Hippocampal formation (tissue), 2 donors: ENCODE measurements at places on chromosomes 6 and 20.

DNA sequence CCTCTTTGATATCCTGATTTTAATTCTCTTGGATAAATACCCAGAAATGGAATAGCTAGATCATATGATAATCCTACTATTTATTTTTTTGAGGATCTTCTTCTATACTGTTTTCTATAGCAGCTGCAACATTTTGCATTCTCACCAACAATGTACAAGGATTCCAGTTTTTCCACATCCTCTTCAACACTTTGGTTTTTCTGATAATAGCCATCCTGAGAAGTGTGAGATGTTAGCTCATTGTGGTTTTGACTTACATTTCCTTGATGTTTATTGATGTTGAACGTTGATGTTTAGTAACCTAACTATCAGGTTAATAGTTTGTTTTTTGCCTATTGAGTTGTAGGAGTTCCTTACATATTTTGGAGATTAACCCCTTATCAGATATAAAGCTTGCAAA lies 217.3 kb downstream of the LRFN2 start:
- DNase-seq, result no peak

GRCh38 chr6:169968541-169969270 lies 217.3 kb downstream of the ERMARD start:
- no peak for DNase-seq

- no peak for DNase-seq
Measured at GRCh38 chr6:166365221-166365620, 17.5 kb downstream of the MPC1 start.

DNA sequence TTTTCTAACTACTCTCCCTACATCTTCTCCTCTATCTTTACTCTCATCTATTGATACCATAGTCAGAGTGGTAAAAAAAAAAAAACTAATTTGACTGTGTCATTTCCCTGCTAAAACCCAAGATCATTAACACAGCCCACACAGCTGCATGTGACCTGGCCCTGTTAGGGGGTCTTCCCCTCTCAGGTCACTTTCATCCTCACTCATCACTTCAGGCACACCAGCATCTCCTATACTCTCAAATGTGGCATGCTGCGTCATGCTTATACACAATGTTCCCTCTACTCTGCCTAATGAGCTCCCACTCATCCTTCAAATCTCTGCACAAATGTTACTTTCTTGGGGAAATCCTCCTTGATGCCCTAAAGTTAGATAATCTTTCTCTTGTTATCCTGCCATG lies 86.8 kb downstream of the CDK19 start:
- no peak for DNase-seq

DNA sequence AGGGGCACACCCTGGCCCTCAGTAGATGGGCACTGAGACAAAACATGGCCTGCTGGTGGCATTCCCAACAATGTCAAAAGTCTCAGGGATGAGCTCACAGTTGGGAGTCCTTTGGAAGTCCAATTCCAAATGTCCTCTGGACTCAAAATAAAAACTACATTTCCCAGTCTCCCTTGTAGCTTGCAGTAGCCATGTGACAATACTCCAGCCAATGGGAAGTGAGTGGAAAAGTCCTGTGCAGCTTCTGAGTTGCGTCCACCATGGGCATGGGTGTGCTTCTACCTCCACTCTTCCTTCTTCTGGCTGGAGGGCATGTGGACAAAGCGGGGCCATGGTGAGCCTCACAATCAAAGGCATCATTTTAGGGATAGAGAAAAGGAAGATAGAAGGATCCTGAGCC lies 5.8 kb upstream of the ADAM33 start:
- peak; percentile 7 for DNase-seq

- DNase-seq, result no peak
Measured at GRCh38 chr6:3423439-3424184, 33.2 kb downstream of the SLC22A23 start.

DNA sequence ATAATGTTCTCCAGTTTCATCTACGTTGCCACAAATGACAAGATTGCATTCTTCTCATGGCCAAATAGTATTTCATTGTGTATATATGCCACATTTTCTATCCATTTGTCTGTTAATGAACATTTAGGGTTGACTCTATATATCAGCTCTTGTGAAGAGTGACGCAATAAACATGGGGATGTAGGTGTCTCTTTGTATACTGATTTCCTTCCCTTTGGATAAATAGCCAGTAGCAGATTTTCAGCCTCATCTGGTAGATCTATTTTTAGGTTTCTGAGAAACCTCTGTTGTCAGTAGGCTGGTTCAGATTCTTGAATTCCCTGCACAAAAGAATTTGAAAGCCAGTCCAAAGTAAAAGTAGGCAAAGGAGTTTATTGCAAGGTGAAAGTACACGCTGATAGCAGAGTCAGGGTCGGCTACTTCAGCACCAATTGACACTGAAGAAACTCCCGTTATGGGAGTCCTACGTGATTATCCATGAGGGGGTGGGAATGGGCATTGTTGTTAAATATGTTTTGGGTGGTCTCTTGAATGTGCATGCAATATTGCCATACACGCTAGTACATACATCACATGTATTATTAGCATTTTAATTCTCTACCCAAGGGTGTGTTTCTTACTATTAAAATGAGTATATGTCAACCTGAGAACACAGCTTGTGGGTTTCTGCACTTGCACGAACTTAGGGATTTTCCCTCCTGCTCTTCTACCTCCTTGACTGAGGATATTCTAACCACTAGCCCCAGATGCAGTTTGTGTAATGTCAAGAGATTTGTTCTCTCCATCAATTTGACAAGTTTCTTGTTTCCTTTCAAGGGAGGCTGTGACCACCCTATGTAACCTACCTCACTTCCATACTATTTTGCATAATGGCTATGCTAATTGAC lies 14.4 kb upstream of the SLC17A2 start:
- DNase-seq, result no peak

DNA sequence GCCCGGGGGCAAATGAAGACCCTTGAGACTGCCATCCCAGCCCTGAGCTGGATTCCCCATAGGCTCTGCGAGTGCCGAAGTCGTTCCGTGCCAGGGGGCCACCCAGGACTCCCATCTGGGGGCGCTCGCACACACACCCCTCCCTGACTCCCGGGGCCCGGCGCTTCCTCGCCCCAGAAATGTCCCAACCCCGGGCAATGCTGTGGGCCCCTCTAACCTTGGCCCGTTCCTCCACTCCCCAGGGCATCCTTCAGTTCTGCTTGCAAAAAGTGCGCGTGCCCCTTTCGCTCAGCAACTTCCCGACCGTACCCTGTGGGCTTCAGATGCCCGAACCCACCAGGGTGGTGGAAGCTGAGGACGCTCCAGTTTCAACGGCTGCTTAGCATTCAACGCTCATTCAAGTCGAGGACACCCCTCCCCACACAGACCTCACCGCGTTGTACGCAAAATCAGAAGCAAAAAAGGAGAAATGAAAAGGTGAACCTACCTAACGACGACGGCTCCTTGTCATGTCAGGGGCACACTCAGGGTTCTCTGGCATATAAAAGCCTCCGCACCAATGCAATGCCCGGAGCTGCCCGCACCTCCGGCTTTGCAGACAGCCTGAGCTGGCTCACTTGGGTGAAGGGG lies 25.3 kb downstream of the RIPOR2 start:
- DNase-seq, result no peak

DNA sequence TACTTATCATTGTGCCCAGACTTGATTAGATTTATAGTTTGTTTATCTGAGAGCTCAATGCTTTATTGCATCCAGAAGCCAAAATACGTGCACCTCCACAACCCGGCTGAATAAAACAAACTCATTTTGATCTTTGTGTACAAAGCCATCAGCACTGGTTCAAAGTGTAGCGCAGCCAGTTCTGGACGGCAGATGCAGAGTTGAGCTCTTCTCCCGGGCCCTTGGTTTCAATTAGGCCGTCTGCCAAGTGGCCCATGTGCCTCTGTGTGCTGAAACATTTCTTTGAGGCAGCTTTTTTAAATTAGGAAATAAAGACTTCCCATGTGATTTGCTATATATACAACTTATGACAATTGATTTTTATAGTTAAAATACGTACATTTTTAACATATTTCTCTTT lies 96.2 kb upstream of the RSPO3 start:
- no peak for DNase-seq

DNA sequence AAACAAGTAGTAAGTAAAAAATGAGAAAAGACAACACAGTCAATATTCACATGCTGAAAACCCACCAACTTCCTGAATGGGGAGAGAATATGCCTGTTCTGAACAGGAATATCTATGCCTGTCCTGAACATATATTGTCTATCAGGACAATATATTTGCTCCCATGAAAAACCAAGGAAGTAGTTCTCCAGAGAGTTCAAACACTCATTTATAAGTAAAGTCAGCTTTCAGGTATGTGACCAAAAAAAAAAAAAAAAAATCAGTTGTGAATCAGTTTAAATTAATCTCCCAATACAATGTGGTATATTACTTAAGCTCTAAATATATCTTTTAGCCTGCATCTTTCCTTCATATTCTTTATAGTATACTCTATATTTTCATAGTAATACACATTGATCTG lies 119.5 kb downstream of the MYB start:
- DNase-seq, result no peak

DNA sequence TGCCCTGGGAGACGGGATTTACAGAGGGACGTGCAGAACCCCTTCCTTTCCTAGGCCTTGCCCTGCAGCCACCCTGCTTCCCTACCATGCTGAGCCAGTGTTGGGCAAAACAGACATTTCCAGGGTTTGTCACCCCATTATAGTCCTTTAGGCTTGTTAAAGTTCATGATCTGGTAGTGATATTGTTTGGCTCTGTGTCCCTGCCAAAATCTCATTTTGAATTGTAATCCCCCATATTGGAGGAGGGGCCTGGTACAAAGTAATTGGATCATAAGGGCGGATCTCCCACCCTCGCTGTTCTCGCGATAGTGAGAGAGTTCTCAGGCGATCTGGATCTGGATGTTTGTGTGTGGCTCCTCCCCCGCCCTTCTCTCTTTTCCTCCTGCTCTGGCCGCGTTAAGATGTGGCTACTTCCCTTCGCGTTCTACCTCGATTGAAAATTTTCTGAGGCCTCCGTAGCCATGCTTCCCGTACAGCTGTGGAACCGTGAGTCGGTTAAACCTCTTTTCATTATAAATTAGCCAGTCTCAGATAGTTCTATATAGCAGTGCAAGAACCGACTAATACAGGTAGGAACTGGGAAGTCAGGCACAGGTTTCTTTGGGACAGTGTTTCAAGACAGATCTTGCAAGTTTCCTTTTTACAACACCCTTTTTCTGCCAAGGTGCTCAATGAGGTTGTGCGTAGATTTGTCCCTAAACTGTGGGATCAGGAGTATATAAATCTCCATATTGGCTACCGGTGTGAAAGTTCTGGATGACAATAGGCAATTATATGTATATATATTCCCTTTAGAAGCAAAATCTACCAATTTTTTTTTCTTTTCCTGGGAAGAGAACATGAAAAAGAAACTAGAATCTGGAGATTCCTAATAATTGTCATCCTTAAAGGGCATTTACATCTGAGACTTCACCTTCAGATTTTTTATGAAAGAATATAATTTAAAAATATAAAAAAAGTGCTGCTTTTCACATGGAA lies 152.1 kb downstream of the SAMD5 start:
- DNase-seq, result no peak

DNA sequence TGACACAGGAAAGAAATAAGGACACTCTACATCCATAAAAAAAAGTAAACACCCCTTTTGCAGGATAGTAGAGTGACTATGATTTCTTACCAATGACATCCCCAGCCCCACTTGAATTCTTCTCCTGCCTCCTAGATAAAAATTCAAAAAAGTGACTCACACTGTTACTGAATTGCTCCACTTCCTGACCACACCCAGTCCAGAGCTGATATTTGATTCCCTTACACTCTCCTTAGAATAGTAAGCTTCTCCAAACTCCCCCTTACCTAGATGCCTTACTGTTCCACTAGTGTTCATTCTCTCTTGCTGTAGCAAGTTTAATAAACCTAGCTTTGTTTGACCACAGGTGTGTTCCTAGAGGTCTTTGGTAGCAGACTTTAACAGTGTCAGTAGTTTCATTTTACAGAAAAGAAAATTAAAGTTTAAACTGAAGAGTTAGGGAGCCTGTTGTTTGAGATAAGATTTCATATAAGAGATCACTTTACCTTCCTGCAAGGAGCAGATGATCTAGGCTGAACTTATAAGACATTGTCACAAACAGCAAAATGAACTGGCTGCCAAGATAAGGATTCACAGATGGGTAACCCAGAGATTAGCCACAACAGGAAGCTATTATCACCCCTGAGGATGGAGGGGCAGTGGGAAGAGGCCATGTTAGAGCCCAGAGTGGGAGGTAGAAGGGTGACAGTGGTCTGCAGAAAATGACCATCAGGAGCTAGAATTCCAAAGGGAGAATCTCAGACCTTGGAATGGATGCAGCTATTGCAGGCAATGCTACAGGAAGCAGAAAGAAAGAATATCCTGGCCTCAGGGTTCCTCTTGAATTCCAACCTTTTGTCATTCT lies 28.4 kb upstream of the BTN3A2 start:
- no peak for DNase-seq

- no peak for DNase-seq
Measured at GRCh38 chr20:54711071-54711470, 235.7 kb downstream of the DOK5 start.

DNA sequence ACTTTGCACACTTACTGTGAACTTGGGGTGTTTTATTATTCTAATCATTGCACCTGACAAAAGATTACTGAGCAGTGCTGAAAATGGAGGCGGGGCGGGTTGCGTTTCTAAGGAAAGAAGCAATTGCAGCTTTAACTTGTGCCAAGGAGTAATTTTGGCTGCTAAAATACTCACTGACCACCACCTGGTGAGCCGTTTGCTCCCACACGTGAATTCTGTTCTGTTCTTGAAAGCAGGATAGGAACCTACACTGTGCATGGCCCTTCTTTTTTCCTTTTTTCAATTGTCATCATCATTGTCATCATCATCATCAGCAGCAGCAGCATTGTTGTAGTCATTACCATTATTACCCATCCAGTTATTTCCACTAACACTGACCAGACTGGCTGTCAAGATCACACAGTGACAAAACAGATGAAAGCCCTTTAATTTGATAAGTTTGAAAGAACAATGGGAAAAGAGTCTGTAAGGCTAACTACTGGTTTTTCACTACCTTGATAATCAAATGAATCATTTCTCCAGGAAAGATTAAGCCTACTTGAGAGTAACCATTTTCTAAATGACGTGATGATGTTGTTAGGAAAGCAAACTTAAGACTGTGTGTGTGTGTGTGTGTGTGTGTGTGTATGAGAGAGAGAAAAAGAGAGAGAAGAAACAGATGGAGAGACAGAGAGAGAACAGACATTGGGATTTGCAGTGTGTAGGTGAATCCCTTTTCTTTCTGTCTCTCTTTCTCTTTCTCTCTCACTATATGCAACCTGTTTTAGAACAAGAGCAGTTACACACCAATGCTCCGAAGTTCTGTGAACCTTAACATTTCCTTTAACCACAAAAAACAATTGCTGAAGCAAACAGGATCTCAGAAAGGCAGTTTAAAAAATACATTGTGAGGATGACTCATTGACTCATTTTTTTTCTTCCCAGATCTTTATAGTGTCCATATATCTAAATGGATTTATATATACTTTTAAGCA lies 3.8 kb downstream of the RIPOR2 start:
- DNase-seq, result no peak

DNA sequence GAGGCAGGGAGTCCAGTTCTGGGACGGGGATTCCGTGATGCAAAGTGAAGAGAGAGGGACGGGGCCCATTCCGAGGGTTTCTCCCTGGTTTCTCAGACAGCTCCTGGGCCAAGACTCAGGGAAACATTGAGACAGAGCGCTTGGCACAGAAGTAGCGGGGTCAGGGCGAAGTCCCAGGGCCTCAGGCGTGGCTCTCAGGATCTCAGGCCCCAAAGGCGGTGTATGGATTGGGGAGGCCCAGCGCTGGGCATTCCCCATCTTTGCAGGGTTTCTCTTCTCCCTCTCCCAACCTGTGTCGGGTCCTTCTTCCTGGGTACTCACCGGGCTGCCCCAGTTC lies 35.9 kb upstream of the HLA-G start:
- DNase-seq, result no peak
